NCI-H2171 (cell line): ENCODE measurements at places on chromosomes 13 and 19.

DNA sequence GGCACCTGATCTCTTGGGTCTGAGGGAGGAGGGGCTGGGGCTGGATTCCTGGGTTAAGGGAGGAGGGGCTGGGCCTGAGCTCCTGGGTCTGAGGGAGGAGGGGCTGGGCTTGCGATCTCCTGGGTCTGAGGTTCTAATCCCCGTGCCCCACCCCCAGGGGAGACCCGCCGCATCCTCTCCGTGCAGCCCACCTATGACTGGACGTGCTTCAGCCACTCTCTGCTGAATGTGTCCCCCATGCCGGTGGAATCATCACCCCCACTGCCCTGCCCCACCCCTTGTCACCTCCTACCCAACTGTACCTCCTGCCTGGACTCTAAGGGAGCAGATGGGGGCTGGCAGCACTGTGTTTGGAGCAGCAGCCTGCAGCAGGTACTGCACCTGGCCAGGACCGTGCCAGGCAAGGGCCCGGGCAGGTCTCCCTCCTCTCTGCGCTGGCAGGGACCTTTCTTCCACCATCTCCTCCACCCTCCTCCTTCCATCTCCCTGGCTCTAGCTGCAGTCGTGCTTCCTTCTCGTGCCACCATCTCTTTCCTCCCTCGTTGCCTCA lies 27.1 kb downstream of the CNFN start:
- DNase-seq = no peak

DNA sequence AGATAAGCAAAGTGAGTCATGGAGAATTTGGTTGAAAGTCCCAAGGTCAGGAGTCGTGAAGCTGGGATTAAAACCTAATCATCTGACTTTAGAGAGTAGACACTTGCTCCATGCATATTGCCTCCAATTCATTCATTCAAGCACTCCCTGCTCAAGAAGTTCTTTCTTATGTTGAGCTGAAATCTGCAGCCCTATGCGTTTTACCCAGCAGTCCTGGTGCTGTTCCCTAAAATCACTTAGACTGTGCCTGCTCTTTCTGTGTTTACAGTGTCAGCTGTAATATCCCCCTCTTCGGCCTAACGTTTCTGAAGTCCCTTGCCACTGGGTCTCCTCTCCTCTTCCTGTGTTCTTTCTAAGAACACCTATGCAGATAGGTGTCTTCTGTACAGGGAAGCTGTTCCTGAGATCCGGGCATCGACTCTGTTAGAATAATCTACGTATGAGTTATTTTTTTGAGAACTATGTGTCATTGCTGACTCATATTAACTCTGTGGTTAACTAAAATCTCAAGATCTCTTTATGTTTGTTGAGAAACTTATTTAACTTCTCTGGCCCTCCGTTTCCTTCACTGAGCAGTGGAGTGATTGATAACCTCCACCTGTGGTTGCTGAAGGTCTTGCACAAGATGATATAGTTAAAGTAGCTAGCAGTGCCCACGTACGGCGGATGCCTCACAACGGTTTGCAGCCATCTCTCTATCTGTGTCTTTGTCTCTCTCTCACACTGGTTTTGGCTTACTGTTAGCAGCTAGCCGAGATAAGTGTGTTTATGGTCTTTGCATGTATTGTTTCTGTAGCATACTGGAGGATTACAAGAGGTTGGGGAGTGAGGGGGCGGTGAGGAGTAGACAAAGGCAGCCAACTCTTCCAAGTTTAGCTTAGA lies 4.7 kb downstream of the ALOX5AP start:
- no peak for DNase-seq

- no peak for DNase-seq
Observed at GRCh38 chr19:508204-509150, 1.2 kb downstream of the TPGS1 start.

DNA sequence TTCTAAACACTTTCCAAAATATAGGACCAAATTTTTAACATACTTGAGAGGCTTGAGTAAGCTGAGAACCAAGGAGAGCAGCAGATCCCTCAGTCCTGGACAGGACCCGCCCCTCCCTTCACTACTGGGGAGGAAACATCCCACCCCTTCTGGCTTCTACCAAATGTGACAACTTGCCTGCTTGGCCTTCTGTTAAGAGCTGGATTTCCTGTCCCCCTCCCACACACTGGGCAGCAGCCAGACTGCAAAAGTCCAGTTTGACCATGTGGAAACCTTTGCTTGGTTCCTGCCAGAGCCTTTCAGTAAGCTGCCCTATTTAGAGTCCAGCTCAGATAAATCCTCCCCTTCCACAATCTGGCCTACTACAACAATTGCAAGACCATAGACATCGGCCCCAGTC lies 84.3 kb downstream of the FGF14 start:
- no peak for DNase-seq

DNA sequence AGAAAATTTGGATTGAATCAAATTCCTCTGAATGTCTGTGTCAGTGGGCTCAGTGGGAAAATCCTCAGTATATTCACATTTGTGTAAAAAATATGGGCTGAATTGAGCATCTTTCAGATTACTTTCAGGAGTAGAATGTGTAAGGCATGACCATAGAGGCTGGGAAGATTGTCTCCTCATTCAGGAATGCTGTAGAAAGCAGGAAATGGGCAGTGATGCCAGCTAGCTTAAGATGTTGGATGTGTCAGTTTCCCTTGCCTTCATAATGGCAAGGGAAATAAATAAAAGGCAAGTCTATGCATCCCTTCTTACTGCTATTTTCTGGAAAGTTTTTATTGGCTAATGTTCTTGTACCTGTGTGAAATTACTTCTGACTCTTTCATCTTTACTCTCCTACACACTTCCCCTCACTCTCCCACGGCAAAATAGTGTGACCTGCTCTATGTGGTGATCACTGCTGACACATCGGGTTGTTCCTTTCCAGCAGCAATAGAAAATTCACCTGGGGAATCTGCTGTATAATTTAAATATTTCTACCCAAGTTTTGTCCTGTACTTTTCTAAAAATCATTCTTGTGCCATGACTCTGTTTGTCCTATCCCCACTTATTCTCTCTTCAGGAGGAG lies 103.2 kb downstream of the LMO7 start:
- DNase-seq = no peak

GRCh38 chr13:68358294-68358705 lies 1128.2 kb upstream of the PCDH9 start:
- DNase-seq = no peak

DNA sequence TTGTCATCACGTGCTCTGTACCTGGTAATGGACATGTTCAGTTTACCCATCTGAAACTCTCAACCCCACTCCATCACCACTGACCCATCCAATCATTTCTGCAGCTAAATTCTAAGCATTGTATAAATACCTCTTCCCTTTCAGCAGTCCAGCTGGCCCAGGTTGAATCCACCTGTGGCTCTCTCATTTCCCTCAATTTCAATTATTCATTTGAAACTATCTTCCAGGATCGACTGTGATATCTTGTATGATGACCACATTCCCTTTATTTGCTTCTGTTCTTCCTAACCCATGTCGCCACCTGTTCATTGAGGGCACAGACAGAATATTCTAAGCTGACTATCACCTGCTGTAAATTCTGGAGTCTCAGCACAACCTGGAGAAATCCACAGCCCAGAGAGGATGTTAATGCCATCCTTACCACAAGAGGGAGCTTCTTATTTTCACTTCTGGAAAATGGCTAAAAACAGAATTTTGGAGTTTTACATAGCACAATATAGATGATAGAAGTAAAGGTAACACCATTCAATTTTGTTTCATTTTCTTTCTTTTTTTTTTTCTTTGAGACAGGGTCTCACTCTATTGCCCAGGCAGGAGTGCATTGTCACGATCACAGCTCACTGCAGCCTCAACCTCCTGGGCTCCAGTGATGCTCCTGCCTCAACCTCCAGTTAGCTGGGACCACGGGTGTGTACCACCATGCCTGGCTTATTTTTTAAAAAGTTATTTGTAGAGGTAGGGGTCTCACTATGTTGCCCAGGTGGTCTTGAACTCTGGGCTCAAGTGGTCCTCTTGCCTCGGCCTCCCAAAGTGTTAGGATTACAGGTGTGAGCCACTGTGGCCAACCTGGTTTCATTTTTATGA lies 38.6 kb downstream of the ZNF823 start:
- peak; percentile 3 for DNase-seq

DNA sequence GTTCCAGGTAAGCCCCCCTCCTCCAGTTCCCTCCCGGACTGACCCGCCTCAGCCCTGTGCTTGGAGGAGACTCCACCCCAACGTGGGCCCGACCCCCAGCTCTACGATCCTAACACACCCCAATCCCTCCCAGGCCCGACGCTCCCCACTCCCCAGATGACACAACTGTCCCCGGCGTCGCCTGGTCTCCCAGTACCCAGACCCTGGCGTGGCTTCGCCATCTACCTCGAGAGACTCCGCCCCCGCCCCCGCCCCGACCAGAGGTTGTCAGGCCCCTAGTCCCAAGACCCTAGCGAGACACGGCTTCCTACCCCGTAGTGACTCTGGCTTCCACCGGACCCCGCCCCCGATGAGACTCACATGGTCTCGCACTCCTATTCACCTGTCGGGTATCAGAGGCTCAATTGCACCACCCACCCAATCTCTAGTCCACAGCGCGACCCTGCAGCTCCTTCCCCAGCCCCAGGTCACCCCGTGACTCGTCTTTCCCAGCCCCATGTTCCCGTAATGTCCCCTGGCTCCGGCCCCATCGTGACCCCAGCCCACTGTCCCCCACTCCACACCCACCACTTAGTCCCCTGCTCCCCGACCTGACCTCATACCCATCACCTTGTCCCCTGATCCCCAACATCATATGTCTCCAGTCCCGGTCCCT lies 2.9 kb downstream of the CD37 start:
- no peak for DNase-seq

- no peak for DNase-seq
Observed at GRCh38 chr19:43638995-43639518, 593 bp downstream of the CADM4 start.

GRCh38 chr19:11025997-11026396 lies 63.3 kb upstream of the LDLR start:
- no peak for DNase-seq

DNA sequence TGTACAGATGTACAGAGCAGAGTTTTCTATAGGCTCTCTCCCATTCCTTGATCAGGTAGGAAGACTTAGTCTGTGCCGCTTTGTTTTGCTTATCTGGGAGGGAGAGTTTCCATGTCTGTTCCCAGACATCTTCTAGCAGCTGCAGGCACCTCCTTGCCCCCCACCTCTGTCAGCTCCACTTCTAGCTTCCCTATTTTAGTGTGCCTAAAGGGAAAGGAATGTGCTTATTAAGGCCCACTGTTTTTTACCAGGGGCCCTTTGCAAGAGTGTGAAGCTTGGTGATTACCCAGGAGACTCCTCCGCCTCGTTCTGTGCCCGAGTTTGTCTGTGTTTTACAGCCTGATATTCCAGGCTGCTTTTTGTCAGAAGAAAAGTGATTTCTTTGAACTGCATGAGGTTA lies 1984.4 kb downstream of the OLFM4 start:
- no peak for DNase-seq

DNA sequence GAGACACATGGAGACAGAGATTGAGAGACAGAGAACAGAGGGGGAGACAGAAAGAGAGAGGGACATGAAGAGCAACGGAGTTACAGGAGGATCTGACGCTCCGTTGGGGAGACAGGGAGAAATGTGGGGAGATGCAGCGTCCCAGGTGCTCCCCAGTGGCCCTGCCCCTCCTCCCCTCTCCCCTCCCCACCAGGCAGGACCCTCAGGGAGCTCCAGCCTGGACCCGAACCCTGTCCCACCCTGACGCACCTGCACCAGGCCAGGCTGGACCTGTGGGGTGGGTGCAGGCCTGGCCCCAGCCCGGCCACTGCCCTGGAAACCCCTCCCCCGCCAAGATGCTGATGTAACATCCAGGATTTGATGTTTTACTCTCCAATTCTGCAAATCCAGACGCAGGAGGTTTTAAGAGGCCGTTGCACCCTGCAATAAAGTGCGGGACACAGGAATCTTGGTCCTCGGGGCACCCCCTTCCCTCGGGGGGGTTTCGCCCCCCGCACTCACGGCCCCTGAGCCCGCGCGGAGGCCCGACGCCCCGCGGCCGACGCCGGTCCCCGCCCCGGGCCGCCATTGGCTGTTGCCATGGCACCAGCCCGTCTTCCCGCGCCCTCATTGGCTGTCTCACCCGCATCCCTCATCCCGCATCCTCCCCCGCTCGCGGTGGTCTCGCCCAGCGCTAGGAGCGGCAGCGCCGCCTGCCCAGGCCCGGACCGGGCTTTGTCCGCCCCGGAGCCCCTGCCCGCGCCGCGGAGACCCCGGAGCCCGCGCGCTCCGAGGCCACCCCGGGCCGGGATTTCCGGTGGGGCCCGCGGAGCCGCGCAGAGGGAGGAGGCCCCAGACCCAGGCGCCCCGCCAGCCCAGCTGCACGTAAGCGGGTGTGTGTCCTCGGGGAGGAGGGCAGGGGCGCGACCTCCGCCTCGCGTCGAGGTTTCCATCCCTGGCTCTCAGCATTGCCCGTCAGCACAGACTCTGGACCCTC lies at the start of gene APC2:
APC2 (plus strand) TSS at position 655 of the 976 bp plus-strand sequence. CDS start 2,881 bp downstream, outside the sequence.
- peak; percentile 79 for DNase-seq

DNA sequence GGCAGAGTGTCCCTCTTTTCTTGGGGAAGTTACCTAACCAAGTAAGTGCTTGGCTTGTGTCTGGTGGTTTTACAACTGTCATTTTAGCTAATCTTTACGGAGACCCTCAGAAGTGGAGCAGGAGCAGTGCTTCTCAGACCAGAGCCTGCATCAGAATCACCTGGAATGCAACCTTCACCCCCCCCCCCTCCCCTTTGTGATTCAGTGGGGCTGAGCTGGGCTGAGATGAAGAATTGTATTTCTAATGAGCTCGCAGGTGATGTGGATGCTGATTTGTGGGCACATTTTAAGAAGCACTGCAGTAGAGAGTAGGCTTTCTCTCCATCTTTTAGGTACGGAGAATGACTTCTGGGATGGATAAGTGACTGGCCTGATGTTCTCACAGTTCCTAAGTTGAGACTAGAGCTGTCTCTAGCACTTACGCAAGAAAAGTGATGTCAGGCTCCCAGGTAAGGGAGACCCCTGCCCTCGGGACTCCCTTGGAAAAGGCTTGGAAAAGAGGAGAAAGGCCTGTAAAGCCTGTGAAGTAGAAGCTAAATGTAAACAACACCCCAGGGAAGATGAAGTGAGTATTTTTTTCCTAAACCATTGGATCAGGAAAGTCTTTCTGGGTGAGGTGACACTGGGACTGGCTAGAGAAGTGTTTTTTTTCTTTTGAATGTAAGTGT lies 23.3 kb upstream of the RNF113B start:
- no peak for DNase-seq

DNA sequence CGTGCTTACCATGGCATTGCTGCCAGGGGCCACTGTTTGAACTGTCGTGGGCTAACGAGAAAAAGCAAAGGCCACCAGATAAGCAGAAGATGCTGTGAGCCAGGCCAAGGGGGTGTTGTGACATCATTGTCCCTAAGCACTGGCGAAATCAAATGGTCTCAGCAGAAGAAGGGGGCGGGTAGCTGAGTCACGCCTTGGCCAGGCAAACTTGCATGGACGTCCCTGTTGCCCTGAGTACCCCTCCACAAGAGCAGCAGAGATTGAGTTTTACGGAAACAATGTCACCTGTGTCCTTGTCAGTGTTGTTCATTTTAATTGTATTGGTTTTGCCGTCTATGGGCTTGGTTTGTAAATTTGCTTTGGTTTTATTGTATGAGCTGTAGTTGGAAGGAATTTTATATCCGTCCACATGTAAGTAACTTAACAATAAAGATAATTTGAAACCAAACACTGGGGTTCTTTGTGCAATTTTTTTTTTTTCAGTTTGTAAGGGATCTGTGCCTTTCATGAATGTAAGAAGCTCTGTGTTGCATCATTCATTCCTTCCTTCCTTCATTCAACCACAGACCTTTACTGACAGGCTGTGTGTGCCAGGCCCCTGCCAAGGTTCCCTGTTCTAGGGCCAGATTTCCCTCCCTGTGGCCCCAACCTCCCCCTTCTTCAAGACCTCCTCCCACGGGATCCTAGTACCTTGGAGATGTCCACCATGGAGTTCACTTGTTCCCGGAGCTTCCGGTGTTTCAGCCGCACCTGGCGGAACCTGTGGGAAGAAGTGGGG lies 12.3 kb downstream of the KCNN4 start:
- no peak for DNase-seq
